ENCODE measurements at places on chromosomes 11 and 22.
A peak's percentile ranks its signal among the peaks of the same experiment; 100 is the strongest.

DNA sequence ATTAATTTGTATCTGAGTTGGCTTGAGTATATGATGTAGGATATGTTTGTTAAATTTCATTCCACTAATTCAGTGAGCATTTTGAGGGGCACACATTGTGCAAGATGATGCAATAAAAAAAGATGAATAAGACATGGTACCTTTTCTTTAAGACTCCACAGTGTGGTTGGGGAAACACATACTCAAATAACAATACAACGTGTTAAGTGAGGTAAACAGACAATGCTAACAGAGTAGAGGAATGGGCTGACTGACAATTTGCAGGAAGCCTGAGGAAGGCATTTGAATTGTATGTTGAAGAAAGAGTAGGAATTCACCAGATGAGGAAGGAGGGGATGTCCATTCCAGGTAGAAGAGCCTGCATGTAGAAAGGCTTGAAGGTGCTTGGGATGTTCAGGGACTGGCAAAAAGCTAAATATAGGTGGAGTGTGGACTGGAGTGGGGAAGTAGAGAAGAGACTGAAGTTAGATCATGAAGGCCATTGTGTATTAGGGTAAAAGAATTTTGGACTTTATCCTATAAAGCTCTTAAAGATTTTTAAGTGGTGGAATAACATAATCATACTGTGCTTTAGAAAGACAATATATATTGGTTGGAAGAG lies 6.8 kb downstream of the RNF169 start:
- peak; percentile 19 for DNase-seq

DNA sequence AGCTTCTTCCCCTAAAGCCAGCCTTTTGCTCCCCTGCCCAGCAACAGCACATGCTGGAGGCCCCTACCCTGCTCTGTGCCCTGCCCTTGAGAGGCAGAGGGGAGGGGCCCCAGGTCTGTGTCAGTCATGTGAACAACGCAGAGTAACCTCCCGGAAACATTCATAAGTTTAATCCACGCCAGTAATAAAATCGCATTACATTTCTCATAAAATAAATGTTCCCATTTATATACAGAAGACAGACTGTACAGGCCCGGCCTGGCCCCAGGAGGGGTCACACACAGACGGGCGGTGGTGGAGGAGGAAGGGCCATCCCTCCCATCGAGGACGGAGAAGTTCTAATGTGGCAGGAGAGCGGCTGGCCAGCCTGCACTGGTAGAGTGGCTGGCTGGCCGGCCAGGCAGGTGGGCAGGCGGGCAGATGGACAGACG lies 39.5 kb downstream of the LMO1 start:
- DNase-seq: no peak

DNA sequence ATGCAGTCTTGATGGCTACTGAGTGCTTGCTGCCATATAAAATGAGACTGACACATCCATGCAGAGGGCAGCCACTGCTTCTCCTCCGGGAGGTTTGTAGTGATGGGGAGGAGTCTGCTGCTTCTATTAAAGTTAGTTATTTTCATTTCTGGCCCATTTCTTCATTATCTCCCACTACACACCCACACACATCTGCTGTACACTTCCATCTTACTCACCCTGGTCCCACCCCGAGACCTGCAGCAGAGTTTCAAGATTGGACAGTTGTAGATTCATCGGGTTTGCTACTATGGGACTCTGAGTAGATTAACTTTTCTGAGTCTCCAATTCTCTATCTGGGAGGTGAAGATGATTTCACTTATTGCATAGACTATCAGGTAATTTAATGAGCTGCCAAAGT lies 176.2 kb upstream of the SNX19 start:
- no peak for DNase-seq

DNA sequence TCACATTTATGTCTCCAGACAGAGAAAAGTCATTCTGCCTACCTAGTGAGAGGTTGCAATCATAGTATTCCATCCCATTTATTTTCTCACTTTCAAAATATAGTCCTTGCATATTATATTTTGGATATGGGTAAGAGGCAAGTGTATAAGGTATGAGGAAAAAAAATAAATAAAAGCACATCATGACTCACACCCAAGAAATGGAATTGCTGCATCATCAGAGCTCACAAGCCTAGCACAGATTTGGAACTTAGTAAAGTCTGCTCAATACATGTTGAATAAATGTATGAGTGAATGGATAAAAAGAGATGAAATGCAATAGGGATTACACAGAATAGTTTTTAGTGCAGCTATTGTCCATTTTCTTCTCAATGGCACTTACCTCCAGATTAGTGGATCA lies 2.5 kb upstream of the OR51G1 start:
- DNase-seq: no peak

DNA sequence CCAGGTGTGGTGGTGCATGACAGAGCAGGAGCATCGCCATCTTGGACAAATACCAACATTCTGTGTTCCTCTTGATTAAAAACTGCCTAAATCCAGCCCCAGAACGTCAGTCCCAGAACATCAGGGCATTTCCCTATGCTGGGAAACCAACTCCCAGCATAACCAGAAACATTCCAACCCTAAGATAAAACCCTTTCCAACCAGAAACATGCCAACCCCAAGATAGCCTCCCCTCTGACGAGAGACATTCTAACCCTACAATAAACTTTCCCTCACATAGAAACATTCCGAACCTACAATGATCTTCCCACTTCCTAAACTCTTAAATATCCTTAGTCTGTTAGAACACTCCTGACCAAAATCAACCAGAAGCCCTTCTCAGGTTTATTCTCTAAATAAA lies 11.6 kb downstream of the PLAAT4 start:
- DNase-seq: peak; percentile 94

- DNase-seq: no peak
These were observed 678 bp upstream of the RANGAP1 start for GRCh38 chr22:41286639-41287091.

Measured in fibroblast of villous mesenchyme (primary cell).